ENCODE measurements at places on chromosomes 16 and 17.

DNA sequence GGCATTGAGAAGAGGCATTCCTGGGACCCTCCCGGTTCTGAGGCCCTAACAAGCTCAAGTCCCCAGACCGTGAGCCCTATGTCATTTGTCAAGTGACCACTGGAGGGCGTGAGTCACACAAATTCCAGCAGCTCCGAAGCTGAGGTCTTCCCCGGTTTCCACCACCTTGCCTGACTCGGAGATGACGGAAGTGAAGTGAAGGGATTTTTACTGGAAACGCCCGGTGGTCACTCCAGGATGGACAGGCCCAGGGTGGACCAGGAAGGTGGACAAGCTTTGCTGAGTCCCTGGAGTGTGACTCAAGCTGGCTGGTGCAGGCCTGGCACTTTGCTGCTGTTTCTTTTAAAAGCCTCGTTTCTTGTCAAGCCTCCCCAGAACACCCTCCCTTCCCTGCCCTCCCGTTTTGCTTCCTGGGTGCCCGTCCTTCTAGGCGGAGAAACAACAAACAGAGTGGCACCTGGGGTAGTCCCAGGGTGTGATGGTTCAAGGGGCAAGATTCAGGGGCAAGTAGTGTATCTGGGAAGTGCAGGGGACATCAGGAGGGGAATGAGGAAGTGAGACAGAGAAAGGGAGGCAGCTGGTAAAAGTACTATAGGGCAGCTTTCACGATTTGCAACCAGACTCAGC lies 5.3 kb upstream of the NOS2 start:
- DNase-seq, result peak; percentile 58

GRCh38 chr17:81964081-81964849 lies 3.3 kb upstream of the NOTUM start:
- DNase-seq, result no peak

DNA sequence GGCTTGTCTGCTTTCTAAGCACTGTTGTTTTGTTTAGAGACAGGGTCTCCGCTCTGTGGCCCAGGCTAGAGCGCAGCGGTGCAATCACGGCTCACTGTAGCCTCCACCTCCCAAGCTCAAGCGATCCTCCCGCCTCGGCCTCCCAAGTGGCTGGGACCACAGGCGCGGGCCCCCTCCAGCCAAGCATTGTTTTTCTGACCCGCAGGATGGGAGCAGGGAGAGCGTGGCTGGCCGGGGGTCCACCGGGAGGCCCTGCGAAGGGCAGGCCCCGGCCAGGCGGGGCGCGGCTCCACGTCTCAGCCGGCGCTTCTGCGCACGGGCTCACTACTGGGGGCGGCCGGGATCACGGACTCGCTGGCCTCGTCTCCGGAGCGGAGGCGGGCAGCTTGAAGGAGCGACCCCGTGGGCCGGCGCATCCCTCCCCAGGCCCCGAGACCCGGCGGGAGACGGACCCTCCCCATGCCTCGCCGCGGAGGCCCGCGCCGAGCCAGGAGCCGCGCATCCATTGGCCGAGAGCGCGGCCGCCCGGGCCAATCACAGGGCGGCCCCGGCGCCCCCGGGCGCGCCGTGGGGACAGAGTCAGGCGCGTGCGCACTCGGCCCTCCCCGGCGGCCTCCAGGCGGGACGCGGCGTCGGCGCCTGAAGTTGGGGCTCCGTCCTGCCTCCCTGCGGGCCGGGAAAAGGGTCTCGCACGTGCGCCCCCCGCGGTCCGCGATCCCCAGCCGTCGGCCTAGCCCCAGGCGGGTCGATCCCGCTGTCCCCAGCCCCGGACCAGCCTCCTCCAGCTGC lies 24.9 kb downstream of the ACTG1 start:
- no peak for DNase-seq

GRCh38 chr16:2243781-2244180 lies 7.5 kb downstream of the DNASE1L2 start:
- DNase-seq, result no peak

DNA sequence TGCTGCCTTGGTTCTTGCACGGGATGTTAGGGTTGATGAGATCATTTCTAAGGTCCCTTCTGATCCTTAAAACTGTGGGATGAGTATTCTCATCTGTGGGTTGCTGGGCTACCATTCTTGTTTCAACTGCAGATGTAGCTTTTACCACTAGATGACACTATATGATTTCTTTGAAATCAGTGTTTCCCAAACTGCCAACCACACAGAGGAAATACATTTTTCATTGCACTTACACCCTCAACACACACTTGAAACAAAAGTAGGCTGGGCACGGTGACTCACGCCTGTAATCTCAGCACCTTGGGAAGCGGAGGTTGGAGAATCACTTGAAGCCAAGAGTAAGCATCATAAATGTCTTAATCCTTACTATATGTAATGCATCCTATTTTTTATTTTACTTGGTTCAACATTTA lies 15.3 kb downstream of the LCMT1 start:
- no peak for DNase-seq

DNA sequence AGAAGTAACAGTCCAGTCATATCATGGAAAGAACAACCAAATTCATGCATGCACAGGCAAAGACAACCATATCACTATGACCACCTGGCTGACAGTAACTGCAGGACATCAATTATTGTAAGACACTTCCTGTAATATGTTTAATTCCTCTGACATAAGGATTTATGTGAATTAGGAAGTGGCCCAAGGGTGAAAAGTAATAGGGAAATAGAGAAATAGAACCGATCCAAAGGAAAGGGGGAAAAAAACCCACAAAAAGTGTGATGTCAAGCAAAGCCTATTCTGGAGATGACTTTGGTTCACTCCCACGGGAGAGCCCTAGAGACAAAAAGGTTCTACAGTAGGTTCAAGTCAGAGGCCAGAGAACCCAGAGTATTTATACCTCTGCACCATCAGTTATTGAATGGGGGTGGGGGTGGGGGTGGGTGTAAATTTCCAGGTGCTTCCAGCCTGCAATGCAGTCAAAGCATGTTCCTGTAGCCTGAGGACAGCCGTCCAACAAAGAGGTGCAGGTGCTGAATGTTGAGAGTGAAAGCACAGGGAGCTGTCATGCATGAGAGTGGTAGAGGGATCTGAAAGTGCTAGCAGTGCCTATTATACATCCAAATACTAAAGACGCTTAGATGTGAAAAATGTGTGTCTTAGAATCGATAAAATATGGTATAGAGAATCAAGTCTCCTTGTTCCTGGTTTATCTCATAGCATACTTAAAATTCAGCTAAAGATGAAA lies 95.6 kb upstream of the HLF start:
- no peak for DNase-seq

DNA sequence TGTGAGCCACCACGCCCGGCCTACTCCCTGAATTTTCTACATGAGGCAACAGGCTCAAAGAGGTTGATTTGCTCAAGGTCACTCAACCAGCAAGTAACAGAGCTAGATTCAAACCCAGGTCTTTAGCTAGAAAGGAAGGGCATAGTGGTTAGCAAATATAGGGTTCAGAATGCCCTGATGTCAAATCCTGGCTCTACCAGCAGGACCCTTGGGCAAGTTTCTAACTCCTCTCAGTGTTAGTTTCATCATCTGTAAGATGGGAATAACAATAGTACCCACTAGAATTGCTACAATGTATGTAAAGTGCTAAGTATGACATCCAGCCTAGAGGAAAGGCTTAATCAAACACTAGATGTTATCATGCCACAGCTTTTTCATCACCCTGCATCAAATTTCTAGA lies 19.1 kb upstream of the CYB5B start:
- no peak for DNase-seq

- DNase-seq, result no peak
These were observed 111.3 kb downstream of the SDR42E1 start for GRCh38 chr16:81900014-81900413.

GRCh38 chr17:42060231-42060630 lies 9.8 kb upstream of the C17orf113 start:
- no peak for DNase-seq

- no peak for DNase-seq
These were observed 10.6 kb upstream of the GFOD2 start for GRCh38 chr16:67729636-67730248.

DNA sequence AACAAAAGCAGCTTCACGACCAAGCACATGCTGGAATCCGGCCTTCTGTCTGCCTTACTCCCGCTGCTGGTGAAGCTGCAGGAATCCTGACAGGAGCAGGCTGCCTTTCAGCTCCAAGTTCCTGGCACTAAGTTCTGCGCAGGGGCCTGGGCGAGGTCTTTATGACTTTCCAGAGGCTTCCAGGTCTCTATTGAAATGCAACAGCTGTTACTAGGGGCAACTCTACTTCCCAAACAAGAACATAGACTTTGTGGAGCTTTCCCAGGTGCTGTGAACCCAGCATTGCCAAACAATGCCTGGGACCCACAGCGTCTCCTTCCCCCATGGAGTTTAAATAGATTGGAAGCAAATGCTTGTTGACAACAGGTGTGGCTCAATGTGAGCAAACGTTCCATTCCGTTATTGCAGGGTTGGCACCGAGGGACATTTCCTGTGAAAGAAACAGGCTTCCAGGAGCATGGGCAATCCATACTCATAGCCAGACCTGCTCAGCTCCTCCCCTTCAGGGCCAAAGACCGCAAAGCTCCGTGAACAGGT lies 156.0 kb downstream of the CDH13 start:
- DNase-seq, result no peak

GRCh38 chr17:2084036-2084765 lies 29.3 kb downstream of the HIC1 start:
- DNase-seq, result no peak

GRCh38 chr17:46758614-46759013 lies 59.9 kb downstream of the WNT3 start:
- no peak for DNase-seq

DNA sequence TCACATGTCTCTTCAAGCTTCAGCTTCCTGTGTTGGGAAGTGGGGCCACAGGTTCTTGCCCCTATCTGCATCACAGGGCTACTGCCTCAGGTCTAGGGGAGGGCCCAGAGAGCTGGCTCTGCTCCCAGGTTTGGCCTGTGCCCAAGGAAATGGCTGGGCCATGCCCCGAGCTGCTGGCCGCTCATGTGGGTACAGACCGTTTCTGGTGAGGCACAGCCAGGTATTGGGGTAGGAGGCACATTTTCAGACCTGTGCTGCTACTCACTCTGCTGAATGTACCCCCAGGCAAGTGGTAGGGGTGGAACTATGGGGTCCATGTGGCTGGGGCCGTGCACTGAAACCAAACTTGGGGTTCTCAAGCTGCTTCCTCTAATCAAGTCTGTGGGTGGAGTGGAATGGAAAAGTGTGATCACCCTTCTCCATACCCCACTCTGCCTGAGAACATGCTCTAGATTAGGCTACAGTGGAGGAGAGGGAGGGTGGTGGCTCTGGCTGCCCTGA lies 4.6 kb downstream of the GAS2L2 start:
- DNase-seq, result no peak

GRCh38 chr17:7705269-7706255 lies 560 bp downstream of the EFNB3 start:
- no peak for DNase-seq

GRCh38 chr16:51113236-51114125 lies 37.6 kb downstream of the SALL1 start:
- DNase-seq, result no peak

DNA sequence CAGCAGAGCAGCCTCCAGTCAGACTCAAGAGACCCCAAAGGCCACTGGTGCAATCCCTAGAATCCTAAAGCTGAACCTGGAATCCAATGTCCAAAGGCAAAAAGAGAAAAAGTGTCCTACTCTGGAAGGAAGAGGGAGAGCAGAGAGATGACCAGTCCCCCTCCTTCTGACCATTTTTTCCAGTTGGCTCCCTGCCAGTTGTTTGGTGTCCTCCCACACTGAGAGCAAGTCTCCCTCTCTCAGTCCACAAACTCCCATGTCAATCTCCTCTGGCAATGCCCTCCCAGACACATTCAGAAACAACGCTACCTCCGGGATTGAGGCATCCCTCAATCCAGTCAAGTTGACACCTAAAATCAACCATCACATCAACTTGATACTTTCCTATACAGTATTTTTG lies 4.3 kb upstream of the CLEC19A start:
- no peak for DNase-seq

DNA sequence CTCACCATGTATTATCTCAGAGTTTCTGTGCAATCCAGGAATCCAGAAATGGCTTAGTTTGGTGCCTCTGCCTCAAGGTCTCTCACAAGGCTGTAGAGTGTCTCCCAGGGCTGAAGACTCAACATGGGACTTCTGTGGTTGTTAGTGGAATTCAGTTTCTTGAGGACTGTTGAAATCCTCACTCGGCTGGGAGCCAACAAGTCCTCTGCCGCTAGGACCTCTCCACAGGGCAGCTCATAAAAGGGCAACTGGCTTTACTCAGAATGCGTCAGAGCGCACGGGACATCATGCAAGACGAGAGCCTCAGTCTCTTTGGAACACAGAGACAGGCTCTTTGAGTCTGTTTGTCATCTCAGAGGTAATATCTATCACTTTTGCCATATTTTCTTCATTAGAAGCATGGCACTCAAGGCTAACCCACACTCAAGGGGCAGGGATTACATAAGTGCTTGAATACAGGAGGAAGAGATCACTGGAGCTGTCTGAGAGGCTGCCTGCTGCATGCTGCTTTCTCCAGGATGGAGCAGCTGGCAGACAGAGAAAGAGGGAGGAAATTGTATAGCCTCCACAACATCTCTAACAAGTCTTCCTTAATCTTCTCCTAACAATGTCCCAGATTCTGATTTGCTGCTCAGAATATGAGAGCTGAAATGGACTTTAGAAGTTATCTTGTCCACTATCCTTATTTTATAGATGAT lies 97.5 kb upstream of the ASIC2 start:
- no peak for DNase-seq

- no peak for DNase-seq
These were observed 59.4 kb upstream of the ALOX12 start for GRCh38 chr17:6936370-6937028.

GRCh38 chr17:5786510-5786875 lies 202.2 kb upstream of the NLRP1 start:
- DNase-seq, result no peak

GRCh38 chr16:3097266-3097665 lies 1.8 kb downstream of the ZSCAN10 start:
- DNase-seq, result no peak

DNA sequence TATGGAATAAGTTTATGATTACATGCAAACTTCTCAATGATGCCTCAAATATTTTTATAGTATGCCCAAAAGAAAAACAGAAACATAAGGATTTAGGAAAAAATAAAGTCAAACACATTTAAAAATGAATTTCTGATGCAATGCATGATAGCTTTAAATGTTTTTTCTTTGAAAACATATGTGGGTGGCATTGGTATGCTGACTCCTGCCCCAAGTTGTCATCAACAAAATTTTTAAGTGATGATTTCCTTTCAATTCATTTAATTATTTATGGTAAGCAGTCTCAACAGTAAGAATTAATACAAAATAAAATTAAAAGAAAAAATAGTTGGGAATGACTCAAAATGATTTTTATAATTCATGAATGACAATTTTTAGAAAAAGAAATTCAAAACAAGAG lies 104.9 kb downstream of the CEP112 start:
- DNase-seq, result no peak

- no peak for DNase-seq
These were observed 17.1 kb upstream of the HEATR6 start for GRCh38 chr17:60095830-60096229.

- DNase-seq, result no peak
These were observed 1219.8 kb downstream of the CDH8 start for GRCh38 chr16:60816461-60816860.

- no peak for DNase-seq
These were observed 6.9 kb downstream of the RARA start for GRCh38 chr17:40315678-40316570.

All from Panc1 (cell line).